EH (cell line): ENCODE measurements at places on chromosomes 4 and X.

GRCh38 chr4:182384631-182385091 lies 141.5 kb downstream of the TENM3 start:
- peak; percentile 13 for DNase-seq

GRCh38 chr4:24476282-24476681 lies 108.1 kb downstream of the DHX15 start:
- peak; percentile 30 for DNase-seq

DNA sequence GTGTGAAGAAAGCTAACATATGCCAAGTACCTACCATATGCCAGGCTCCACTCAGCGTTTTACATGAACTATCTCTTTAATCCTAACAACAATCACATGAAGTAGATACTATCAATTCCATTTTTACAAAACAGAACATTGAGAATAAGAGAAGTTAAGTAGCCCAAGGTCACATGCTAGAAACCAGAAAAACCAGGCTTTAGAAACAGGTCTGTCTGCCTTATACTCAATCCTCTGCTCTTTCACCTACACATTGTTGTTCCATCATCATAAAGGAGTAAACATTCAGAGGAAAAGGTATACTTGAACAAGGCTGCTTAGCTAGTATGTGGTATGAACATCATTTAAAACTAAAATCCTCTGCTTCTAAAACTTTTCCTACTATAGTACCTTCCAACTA lies 42.1 kb downstream of the WDFY3 start:
- no peak for DNase-seq

- DNase-seq: no peak
These were observed 4.9 kb downstream of the CPEB2 start for GRCh38 chr4:15007201-15007600.

GRCh38 chrX:87873347-87873941 lies 355.8 kb downstream of the KLHL4 start:
- DNase-seq: no peak

GRCh38 chrX:12617241-12617640 lies 174.0 kb upstream of the PRPS2 start:
- DNase-seq: no peak

- no peak for DNase-seq
These were observed 2.3 kb downstream of the CD99 start for GRCh38 chrX:2693113-2694002.

GRCh38 chr4:46993075-46994006 lies at the start of gene GABRA4:
Gene GABRA4 (minus strand): TSS chr4:46993581. CDS start chr4:46993424, 157 bp downstream.
- no peak for DNase-seq

DNA sequence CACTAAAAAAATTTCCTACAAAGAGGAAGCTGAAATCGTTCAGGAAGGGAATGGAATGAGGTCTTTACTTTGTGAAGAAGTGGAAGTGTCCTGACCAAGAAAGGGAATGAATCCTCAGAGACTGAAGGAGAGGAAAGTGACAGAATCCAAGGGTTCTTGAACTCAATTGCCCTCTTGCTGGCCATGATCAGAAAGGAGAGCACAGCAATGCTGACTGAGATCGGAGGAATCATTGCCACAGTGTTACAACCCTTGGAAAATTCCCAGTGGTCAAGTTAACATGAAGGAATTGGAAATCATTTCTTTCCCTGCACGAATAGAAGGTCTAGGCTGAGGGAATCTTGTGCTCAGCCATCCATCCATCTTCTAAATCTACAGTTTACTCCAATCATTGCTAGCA lies 190.0 kb upstream of the NEIL3 start:
- DNase-seq: peak; percentile 11

DNA sequence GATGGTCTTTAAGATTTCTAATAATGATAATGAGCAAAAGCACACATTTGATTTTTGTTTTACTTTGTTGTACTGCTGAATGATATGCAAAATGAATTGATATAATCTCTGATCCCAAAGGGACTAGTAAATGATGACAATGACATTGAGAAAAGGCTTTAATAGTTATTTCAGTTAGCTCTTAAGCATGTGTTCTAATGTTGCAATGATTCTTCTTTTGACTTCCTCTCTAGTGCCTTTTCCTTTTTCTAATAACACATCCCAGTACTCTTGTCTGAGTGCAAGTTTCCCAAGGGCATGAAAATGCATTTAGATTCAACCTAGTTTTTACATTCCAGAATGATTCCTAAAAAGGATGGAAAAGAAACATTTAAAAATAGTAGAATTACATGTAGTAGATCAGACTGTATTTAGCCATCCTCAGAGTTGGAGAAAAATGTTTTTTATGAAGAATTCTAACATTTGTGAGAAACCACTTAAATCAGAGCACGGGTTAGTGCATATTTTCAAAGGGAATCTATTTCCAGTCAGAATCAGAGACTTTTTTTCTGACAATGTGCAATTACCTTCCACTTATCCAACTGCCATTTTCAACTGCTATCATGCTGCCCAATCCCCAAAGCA lies 508.8 kb downstream of the C4orf33 start:
- no peak for DNase-seq

- DNase-seq: no peak
These were observed 13.9 kb upstream of the DCK start for GRCh38 chr4:70979445-70980008.

DNA sequence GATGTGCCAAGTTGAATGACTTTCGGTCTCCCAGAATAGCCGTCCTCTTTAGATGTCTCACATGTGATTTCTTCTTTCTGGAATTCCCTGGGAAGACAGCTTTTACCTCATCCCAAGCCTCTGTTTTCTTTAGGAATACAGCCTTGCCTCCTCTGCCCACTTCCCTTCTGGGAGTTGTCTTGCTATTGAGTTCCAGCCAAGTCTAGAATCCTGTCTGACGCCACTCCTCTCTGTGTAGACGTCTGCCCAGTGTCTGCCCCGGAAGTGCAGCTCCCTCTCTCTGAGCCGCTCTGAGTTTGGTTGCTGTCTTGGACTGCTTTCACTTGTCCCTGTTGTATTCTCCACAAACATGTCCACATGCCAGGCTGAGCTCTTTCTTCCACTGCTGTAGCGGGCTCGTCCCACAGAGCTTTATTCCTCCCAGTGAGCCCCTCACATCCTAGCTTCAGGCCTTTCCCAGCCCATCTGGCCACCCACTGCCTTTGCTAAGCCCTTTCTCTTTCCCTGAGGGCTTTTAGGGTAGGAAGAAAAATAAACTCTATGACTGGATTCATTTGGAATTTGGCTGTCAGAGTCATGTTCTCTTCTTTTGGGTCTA lies 9.0 kb upstream of the IGFBP7 start:
- DNase-seq: peak; percentile 99

GRCh38 chr4:6855692-6856297 lies 53.8 kb upstream of the TBC1D14 start:
- DNase-seq: peak; percentile 84

DNA sequence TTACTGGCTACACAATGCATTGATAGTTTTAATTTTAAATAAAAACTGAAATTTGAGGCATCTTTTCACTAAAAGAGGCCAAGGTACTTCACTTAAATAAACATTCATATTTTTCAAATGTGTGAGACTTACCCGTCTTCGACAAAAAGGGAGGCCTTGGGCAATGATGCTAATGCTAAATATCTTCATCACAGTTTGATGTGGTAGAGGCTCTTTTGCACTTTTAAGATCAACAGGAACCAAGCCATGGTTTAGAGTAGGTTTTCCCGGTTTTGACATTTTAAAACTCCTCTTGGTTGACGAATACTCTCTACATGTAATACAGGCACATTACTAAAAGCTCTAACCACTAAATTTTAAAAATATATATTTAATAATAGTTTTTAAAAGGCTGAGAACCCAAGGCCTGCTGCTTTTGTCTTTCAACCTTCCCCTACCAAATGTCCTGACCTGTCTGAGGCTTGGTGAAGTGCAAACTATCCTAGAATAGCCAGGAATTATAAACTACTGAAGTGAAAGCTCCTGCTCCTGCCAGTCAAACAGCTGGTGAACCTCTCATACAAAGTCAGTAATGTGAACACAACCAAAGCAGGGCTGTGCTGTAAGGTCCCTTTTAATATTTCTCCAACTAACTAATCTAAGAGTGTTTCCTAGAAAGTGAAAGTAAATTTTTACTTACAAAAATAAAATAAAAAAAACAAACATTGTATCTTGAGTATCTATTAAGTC lies 153.7 kb downstream of the FBXW7 start:
- peak; percentile 22 for DNase-seq

- no peak for DNase-seq
These were observed 44.3 kb downstream of the CNGA1 start for GRCh38 chr4:47972181-47972580.

GRCh38 chr4:119025420-119025819 lies 110.2 kb upstream of the MYOZ2 start:
- peak; percentile 74 for DNase-seq

DNA sequence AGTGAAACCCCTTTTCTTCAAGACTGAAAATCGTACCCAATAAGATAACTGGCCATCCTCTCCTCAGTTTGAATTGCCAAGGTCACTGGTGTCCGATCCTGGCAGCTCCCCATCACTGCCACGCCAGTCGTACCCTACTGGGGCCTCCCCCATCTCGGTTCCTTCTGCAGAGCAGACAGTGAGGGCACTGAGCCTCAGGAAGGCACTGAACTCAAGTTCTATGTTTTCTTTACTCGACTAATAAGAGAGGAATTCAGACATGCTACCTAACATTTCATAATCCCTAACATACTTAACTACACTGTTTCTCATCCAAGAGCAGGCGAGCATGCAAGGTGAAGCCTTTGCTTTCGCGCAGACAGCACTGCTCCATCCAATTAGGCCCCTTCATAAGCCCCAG lies 23.4 kb downstream of the ZFYVE28 start:
- DNase-seq: no peak

GRCh38 chr4:143021384-143021783 lies 163.3 kb upstream of the USP38 start:
- DNase-seq: no peak

DNA sequence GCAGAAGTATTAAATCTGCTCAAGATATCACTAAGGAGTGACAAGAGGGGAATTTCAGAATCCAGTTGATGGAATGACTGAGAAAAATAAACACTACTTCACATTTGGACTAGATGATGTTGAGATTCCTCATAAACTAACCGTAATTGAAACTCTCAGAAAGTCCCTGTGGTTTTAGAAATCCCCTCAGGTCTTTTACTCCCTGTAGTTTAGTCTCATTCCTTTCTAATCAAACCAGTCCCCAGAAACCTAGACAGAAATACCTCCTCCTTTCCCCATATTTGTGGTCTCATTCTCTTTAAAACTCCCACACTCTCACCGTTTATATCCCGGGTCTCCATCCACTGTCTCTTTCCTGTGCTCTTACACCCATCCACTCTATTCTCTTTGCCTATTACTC lies 15.0 kb upstream of the TLR1 start:
- peak; percentile 86 for DNase-seq

DNA sequence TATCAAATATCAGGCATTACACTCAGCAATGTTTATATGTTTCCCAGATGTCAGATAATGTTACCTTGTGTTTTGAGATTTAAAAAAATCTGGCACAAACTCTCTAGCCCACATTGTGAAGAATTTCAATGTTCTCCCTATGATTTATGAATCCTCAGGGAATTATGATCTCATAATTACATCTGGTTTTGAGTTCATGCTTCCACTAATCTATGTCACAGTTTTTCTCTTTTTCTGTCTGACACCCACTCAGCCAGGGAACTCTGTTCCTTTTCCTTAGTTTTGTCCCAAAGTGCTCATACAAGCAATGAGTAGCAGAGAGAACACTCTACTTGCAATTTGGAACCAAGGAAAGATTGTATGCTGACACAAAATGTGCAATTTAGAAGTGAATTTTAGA lies 212.1 kb upstream of the POF1B start:
- no peak for DNase-seq
